ENCODE measurements at places on chromosomes 7 and 10.

- no peak overlapping the region for H3K4me3 ChIP-seq
- H3K27ac ChIP-seq = no peak overlapping the region
- DNase-seq = no peak
- no peaks in the 10 kb centered on the region for H3K4me1 ChIP-seq
- no peaks in the 10 kb centered on the region for H3K36me3 ChIP-seq
These were observed 25.2 kb downstream of the SFTPD start for GRCh38 chr10:79923669-79924068.

DNA sequence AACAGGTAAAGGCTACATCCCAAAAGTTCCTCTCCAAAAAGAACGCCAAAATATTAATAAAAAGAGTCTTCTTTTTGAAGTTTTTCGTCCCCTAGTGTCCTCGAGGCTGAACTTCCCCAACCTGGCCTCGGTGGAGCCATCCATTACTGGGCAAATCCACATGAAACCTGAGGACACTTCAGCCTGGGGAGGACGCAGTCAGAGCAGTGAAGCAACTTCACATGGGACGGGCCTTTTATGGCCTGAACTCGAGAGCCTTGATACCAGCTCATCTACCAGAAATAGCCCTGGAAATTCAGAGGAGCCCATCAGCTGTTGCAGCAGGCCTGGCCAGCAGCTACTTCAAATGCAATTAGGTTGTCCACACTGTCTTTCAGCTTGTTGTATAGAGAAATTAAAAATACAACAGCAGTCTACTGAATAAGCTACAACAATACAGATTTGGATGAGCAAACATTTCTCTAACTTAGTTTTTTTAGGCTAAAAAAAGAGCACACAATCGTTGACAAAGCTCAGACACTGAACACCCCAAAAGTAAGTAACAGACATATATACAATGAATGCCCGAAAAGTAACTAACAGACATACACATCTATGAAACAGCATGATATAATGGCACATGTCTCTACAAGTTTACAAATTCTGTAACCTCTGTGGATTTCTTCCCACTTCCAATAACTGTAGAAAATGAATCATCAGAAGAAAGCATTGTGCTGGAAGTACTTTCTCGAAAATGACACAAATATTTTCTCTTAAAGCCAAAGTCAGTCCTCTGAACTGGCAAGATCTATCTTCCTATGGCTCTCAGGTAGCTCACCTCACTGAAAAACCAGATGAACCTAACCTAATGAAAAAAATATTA lies at the start of gene SVIL:
Gene SVIL, minus strand, starts transcription at position 208 of the 862 bp plus-strand sequence. CDS start 79,913 bp downstream, outside the sequence.
- H3K27ac ChIP-seq = peak within 1 kb of the TSS; percentile 99
- H3K27me3 ChIP-seq = no peaks in the 10 kb centered on the region
- DNase-seq = peak; percentile 96
- peaks cover 31% of the 10 kb centered on the region for H3K4me1 ChIP-seq
- H3K4me3 ChIP-seq = peak within 1 kb of the TSS; percentile 95
- H3K36me3 ChIP-seq = no peaks in the 10 kb centered on the region

GRCh38 chr10:122740640-122741039 lies 41.0 kb upstream of the C10orf120 start:
- H3K27me3 ChIP-seq = no peaks in the 10 kb centered on the region
- H3K4me3 ChIP-seq = no peak overlapping the region
- no peak for DNase-seq
- H3K27ac ChIP-seq = no peak overlapping the region
- H3K4me1 ChIP-seq = no peaks in the 10 kb centered on the region
- no peaks in the 10 kb centered on the region for H3K36me3 ChIP-seq

DNA sequence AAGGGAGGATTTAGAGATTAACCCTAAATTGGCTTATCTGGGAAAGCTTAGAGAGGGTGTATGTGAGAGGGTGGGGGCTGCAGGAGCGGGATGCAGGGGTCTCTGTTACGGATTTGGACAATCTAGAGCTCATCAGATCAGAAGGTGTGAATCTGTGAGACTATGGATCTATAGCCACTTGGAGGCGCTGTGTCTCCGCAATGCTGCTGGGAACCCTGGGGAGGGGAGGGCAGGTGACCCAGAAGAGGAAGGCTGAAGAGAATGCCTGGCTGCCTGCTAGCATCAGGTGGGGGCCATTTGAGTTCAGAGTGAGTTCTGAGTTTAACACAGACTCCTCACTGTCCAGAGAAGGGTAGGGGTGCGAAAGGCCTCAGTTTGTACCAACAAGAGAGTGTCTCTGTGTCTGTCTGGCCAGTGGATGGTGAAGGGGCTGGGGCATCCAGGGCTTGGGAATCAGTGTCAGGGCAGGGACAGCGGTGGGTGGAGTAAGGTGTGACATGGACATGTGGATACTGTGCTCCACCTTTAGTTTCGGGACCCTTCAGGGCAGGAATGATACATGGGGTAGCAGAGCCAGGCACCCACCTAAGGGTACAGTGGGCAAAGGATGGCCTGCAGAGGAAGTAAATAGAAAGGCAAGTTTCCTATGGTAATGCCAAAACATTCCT lies 187.3 kb upstream of the PRSS58 start:
- H3K27me3 ChIP-seq = no peaks in the 10 kb centered on the region
- H3K36me3 ChIP-seq = no peaks in the 10 kb centered on the region
- no peak overlapping the region for H3K27ac ChIP-seq
- DNase-seq = no peak

DNA sequence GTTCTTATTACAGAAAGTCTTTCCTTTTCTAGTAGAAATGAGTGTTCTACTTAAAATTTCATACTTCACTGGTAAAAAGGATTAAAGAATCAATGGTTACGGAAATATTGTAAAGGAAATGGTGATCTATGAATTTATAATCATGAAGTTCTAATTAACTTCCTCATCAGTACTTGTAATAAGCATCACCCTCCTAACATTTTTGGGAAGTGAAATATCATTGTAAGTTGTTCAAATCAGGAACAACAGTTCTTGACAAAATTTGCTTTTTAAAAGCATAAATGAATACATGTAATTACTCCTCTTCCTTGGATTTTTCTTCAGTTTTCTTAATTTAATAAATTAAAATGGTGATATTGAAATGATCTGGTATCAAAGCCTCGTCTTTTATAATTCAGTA lies 5.6 kb upstream of the PCGF5 start:
- H3K27ac ChIP-seq = no peak overlapping the region
- H3K27me3 ChIP-seq = peaks cover 62% of the 10 kb centered on the region
- H3K36me3 ChIP-seq = no peaks in the 10 kb centered on the region
- H3K4me1 ChIP-seq = no peaks in the 10 kb centered on the region

DNA sequence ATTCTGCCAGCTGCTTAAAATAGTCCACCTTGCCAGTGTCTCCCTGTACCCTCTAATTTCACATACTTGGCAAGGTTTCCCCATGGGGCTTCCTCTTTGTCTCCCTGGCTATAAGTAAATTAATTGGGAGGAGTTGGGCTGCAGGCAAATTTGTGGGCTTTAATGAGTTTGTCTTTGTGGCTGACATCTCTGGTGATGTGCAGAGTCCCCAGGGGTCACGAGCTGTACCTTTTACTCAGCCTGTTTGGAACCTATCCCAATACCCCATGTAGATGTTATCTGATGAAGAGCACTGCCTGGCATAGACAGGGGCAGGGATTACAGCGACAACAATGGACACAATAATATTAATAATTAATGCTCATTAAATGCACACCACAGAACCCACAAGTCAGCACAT lies 132.5 kb downstream of the SLIT1 start:
- no peak overlapping the region for H3K27ac ChIP-seq
- H3K36me3 ChIP-seq = no peaks in the 10 kb centered on the region
- no peaks in the 10 kb centered on the region for H3K27me3 ChIP-seq

DNA sequence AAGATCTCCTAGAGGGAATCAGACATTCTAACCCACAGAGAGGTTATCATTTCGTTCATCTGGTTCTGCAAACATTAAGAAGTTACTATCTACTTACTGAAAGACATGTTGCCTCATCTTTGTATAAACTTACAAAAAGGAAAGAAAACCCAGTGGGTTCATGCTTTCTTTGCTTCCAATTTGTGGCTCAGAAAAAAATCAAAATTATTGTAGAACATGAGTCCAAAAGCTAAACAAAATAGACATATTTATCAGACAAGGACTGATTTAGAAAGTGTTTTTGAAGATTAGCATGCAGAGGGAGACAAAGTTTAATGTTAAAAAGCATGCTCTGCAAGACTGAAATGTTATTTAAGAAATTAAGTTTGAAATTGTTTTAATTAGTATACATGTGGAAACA lies 123.1 kb downstream of the MBL2 start:
- H3K27me3 ChIP-seq = peaks cover 51% of the 10 kb centered on the region
- H3K4me3 ChIP-seq = no peak overlapping the region
- H3K36me3 ChIP-seq = no peaks in the 10 kb centered on the region
- H3K27ac ChIP-seq = no peak overlapping the region
- peaks cover 20% of the 10 kb centered on the region for H3K4me1 ChIP-seq
- no peak for DNase-seq

- H3K27ac ChIP-seq = no peak overlapping the region
- H3K27me3 ChIP-seq = no peaks in the 10 kb centered on the region
- H3K4me3 ChIP-seq = no peak overlapping the region
- H3K36me3 ChIP-seq = no peaks in the 10 kb centered on the region
- peaks cover 4% of the 10 kb centered on the region for H3K4me1 ChIP-seq
These were observed 29.3 kb downstream of the CYCS start for GRCh38 chr7:25095516-25096345.

DNA sequence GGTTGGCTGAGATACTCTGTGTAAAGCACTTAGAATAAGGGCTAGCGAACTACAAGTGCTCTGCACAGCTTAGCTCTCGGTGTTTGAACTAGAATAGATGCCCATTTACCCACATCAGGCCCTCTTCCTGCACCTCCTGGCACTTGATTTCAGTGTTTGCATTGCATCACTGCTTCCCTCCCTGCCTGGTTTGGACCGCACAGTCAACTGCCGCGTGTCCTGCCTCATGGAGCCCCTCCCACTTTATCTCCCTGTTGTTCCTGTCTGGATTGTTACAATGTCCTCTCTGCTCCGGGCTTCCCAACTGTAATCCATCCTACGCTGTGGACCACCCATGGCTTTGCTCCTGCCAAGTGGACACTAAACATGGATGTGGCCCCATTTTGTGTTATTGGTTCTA lies 2.3 kb downstream of the FAM107B start:
- no peak overlapping the region for H3K27ac ChIP-seq
- no peaks in the 10 kb centered on the region for H3K4me1 ChIP-seq
- H3K27me3 ChIP-seq = no peaks in the 10 kb centered on the region
- no peak overlapping the region for H3K4me3 ChIP-seq
- no peaks in the 10 kb centered on the region for H3K36me3 ChIP-seq

- DNase-seq = no peak
- peaks cover 32% of the 10 kb centered on the region for H3K27me3 ChIP-seq
- H3K27ac ChIP-seq = no peak overlapping the region
- no peaks in the 10 kb centered on the region for H3K36me3 ChIP-seq
- H3K4me1 ChIP-seq = no peaks in the 10 kb centered on the region
- no peak overlapping the region for H3K4me3 ChIP-seq
These were observed 3.0 kb upstream of the HTR7 start for GRCh38 chr10:90860790-90861189.

GRCh38 chr10:33484787-33485186 lies 150.3 kb upstream of the NRP1 start:
- DNase-seq = peak; percentile 90
- H3K27ac ChIP-seq = no peak overlapping the region
- no peak overlapping the region for H3K4me3 ChIP-seq
- no peaks in the 10 kb centered on the region for H3K36me3 ChIP-seq
- no peaks in the 10 kb centered on the region for H3K27me3 ChIP-seq

DNA sequence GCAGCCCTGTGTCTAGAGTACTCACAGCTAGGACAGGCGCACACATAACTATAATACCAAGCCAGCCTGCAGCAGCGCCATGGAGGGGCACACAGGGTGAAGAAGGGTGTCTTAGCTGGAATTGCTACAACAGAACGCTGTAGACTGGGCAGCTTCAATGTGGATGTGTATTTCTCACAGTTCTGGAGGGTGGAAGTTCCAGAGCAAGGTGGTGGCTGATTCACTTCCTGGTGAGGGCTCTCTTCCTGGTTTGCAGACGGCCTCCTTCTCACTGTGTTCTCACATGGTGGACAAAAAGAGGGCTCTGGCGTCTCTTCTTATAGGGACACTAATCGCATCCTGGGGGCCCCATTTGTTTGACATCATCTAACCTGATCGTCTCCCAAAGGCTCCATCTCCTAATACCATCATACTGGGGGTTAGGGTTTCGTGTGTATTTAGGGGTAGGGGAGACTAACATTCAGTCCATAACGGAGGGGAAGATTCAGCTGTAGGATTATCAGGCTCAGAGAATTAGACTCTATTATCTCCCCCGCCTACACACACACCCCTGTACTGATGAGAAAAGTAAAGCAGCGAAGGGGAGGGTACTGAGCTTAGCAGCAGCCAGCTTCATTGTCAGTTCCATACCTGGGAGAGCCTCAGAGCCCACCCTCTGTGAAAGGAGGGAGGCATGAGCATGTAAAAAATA lies 289.1 kb downstream of the CCDC3 start:
- H3K4me1 ChIP-seq = no peaks in the 10 kb centered on the region
- H3K27ac ChIP-seq = no peak overlapping the region
- DNase-seq = no peak
- no peaks in the 10 kb centered on the region for H3K36me3 ChIP-seq
- no peak overlapping the region for H3K4me3 ChIP-seq

DNA sequence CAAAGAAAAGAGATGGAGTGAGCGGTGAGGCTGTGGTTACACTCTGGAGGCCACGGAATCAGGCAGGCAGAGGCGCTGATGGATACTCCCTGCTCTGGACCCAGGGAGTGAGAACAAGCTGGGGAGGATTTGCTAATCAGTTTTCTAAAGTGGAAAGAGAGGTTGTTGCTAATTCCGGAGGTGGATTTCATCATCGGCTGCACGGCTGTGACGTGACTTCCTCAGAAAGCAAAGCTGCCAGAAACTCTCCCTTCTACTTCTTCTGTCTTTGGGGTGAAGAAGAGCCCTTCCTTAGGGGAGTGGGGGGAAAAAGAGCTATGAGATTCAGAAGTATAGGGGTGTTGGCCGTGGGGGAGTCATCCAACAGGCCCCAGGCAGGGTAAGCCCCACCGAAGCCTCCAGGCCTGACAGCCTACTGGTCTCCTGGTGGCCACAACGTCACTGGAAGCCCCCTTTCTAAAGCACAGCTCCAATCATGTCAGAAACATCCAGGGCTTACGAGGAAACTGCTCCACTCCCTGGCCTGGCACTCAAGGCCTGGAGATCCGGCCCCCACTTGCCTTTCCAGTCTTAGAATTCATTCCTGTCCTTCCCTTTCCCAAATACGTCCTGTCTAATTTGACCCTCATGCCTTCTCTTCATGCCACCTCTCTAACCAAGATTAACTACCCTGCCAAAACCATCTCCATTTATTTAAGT lies 114.5 kb downstream of the HIP1 start:
- no peaks in the 10 kb centered on the region for H3K27me3 ChIP-seq
- H3K36me3 ChIP-seq = no peaks in the 10 kb centered on the region
- H3K27ac ChIP-seq = peak overlapping the region; percentile 89
- peak; percentile 95 for DNase-seq
- H3K4me1 ChIP-seq = peaks cover 14% of the 10 kb centered on the region

DNA sequence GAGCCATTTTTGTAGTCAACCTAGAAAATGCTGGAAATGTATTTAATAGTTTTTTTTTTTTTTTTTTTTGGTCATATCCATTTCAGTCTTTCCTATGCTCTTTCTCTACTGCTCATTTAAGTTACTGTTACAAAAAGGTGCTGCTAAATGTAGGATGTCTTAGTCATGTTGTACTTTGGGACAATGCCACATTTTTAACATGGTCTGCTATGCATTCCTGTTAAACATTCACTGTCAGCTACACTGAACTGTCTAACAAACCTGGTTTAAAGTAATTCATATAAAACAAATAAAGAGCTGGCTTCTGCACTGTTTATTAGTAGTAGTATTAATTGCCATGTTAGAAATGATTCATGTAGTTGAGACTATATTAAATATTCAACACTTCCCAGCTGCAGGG lies 108.6 kb downstream of the NSUN6 start:
- no peaks in the 10 kb centered on the region for H3K27me3 ChIP-seq
- H3K27ac ChIP-seq = peak overlapping the region; percentile 49
- no peak overlapping the region for H3K4me3 ChIP-seq
- DNase-seq = no peak
- H3K36me3 ChIP-seq = peaks cover 32% of the 10 kb centered on the region
